ENCODE measurements at places on chromosomes 12 and 14.
A peak's percentile ranks its signal among the peaks of the same experiment; 100 is the strongest.

DNA sequence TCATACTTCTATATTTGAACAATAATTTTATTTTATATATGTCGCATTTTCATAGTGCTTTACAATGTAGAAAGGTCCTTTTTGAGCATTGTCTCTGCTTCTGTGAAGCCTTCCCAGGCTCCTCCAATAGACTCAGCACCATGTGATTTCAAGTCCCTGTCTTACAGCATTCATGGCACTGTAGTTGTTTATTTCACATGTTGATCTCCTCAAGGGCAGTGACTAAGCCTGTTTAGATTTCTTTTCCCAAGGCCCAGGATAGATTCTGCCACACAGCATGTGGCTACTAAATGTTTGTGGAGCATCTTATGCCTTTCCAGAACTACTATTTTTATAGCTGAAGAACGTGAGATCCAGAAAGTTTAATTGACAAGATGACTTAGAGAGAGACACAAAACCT, 391.7 kb downstream of the TMEM117 start:
- DNase-seq = no peak

GRCh38 chr12:109896188-109896587, 3.9 kb upstream of the TCHP start:
- no peak for DNase-seq

GRCh38 chr14:104563742-104564615, 15.6 kb upstream of the C14orf180 start:
- DNase-seq = peak; percentile 11

DNA sequence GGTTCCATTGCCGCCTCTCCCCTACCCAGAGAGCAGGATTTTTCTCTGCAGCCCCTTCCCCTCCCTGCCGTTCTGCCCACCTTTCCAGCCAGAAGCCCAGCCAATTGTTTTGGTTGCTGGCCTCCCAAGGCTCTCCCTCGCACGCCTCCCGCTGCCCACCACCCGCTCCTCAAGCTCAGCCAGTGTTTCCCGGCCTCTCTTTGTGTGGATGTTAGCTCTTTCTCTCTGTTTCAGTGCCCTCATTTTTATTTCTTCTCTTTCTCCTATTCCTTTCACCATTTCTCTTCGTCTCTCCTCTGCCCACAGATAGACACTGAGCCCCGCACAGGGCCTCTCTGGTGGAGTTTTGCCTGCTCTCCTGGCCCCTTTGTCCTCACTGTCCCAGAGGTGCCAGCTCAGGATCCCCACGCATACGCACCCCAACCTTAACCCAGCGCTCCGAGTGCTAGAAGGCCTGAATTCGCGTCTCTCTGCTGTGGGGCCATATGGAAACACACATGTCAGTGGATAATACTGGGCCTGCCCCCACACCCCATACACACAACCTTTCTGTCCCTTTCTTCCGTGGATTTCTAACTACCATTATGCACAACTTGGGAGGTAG, 54.9 kb downstream of the SMUG1 start:
- no peak for DNase-seq

Measured in NCI-H774 (cell line).